ENCODE measurements at places on chromosomes 5 and 9. TPM values are rescaled to one million over a fixed set of nuclear protein-coding genes. Genes with fewer than 3 reads are reported as not detected.

GRCh38 chr5:153659039-153659736 lies 168.7 kb downstream of the GRIA1 start:
- DNase-seq = no peak

GRCh38 chr5:23437011-23437410 lies 70.4 kb upstream of the PRDM9 start:
- DNase-seq = peak; percentile 55

The LCN15 gene
- 0.74 TPM for polyA plus RNA-seq

The TRIM14 gene
- 1.1 TPM for polyA plus RNA-seq

The ORM2 gene
- not detected for polyA plus RNA-seq

The UBAP2 gene
- 67.8 TPM for polyA plus RNA-seq

- peak; percentile 51 for DNase-seq
These were observed 24.0 kb downstream of the ZFR start for GRCh38 chr5:32420506-32420905.

- no peak for DNase-seq
These were observed 355.1 kb downstream of the KCNN2 start for GRCh38 chr5:114716955-114717354.

DNA sequence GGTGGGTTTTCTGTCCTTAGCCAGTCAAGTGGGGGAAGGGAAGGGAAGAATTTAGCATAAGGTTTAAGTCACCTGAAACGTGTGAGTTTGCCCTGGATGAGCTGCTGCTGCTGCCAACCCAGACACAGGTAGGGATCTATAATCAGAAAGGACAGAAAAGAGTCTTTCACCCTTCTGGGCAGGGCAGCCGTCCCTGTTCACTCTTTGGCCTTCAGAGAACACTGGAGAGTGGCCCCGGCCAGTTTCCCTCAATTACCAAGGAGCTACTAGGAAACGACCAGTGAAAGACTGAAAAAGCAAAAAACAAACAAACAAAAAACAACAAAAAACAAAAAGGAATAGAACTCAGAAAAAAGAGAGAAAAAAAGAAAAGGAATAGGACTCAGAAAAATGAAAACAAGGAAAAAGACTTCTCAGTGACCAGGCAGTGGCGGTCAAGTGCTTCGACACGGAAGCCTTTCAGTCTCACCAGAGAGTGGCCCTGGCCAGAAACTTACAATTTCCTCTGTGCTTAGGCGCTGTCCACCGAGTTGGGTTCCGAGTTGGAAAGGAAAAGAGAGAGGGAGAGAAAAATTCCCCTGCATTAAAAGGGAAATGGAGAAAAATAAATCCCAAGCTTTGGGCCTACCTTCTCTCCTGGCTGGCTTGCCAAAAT lies 2.5 kb upstream of the GM2A start:
- peak; percentile 35 for DNase-seq

DNA sequence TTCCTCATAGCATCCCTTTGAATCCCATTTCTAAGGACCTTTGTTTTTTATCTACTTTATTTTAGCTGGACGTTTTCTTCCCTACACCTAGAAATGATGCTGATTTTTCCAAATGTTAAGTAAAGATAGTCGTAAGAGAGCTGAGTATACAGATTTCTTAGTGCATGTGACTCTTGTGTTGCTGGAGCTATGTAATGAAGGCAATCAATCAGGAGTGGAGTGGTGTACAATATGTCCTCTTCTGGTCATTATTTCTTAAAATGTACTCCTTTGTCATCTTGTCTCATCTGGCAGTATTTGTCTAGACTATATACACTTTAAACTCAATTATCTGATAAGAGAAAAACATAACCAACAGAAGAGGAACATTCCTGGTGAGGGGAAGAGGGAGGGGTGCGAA lies 13.5 kb downstream of the GAPT start:
- DNase-seq = no peak

The IL33 gene
- 27.6 TPM for polyA plus RNA-seq

DNA sequence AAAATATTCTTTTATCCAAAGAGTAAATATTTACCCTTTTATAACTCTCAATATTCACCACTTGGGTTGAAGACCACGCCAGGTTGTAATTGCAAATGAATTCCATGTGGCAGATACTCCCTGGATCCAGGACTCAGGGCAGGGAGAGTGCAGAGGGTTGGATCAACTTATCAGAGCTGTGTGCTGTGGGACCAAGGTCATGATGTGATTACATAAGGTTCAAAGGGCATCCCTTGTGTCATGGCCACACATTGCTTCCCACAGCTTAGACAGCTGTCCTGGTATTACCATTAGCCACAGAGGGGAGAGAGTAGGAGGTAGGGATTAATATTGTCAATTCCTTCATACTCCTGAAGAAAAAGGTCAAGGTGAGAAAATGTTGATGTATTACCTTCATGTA lies 133.9 kb downstream of the JAKMIP2 start:
- DNase-seq = no peak

DNA sequence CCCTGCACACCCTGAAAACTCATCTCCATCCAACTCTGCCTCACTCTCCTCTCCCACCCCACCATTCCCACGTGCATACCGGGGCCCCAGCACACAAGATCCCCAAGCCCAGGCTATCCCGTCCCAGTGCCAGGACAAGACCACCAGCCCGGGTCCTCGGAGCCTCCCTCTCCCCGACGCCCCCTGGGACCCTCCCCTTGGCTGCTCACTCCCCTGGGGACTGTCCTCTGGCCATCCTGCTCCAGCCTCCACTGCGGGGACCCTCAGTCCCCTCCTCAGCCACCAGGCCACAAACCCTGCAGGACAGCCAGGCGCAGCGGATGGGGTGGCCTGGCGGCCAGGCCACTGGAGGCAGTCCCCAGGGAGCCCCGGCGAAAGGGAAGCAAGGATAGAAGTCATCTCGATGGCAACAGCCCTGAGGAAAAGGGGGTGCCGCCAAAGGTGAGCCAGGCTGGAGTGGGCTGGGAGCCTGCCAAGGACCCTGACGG lies 62.8 kb downstream of the C9orf50 start:
- DNase-seq = no peak

DNA sequence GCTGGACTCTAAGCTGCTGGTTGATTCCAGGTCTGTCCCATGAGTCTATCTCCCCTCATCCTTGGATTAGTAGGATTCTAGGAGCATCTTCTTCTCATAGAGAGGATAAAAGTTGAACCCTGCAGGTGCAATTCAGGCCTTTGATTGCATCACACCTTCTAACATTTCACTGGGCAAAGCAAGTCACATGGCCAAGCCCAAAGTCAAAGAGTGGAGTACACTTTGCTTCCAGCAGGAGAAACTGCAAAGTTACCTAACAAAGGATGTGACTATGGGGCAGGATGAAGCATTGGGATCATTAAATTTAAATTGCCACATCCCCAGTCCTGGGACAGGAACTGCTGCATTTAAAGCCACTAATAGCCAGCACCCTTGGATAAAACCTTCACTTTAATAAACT lies 51.0 kb upstream of the EGFLAM start:
- no peak for DNase-seq

GRCh38 chr9:87350915-87351314 lies 146.8 kb upstream of the DAPK1 start:
- no peak for DNase-seq

The DOCK8 gene
- polyA plus RNA-seq = 6.9 TPM
